ENCODE measurements at places on chromosomes 3 and 15.

- peak; percentile 68 for DNase-seq
Observed at GRCh38 chr3:107884719-107885460, 205.9 kb downstream of the CD47 start.

- peak; percentile 11 for DNase-seq
Observed at GRCh38 chr3:105752791-105753415, 115.9 kb downstream of the CBLB start.

DNA sequence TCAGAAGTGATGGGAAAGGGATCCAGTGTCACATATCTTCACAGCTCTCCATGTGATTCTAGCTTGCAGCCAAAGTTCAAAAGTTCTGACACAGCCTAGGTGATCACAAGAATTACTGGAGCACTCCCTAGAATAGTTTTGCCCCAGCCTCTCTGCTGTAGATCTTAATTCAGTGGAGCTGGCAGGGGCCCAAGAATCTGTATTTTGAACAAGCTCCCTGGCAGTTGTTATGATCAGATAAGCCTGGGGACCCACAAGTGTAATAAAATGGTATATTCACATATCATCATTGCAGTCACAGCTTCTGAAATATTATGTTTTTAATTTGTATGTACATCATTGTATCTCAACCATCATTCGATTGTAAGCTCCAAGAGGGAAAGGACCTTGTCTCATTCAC, 62.3 kb downstream of the NOX5 start:
- no peak for DNase-seq

GRCh38 chr3:70992131-70992530, 591.4 kb downstream of the FOXP1 start:
- no peak for DNase-seq

DNA sequence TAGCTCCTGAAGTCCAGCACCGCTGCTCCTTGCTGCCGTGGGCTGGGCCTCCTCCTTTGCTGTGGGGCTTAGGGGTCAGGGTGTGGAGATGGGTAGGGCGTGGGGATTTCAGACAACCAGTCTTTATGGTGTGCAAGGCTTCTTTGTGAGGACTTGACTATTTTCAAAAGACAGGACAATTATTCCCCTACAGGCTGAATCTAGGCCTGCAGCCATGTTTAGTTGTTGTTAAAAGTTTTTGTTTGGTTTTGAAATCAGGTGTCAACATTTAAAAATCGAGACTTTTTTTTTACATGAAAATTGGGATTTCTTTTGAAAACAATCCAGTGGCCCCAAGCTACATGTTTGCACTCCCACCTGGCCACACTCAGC, 10.6 kb downstream of the RPL32 start:
- no peak for DNase-seq

DNA sequence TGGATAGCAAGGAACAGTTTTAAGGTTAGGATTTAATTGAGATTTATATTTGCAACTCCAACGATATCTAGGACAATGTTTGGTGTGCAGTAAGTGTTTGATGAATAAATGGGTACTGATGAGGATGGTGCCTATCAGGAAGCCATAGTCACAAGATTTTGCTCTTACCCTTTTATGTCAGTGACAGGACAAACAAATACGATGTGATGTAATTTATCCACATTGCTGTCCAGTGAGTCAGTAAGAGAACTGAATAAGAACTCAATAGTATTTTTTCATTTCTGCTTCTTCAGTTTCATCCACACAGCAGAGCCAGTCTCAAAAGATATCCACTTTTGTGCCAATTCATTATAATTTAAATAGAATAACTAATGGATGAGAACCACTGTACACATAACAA, 18.5 kb downstream of the C3orf85 start:
- peak; percentile 31 for DNase-seq

DNA sequence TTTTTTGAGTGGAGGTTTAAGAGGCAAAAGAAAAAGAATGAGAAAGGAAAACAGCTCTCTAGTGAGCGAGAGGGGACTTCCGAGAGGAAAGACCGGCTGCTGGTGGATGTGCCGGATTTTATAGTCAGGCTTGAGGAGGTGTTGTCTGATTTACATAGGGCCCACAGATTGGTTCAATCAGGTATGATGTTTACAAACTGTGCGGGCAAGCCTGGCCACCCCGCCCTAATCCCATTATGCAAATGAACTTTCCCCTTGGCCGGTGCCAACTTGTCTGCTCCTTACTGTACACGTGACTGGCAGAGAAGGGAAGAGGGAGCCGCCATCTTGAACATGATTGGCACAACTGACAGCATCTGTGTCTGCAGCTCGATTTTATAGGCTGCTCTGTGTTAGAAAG, 44.7 kb downstream of the FAM43A start:
- peak; percentile 98 for DNase-seq
